Activated gamma-delta T cell treated with anti-CD3 and anti-CD28 coated beads, Interleukin-2, amount 50 U/mL, for 16 hours (primary cell): ENCODE measurements at places on chromosomes 16 and 17.

- no peak for DNase-seq
These were observed 13.8 kb upstream of the ZNF469 start for GRCh38 chr16:88368994-88369393.

- peak; percentile 85 for DNase-seq
These were observed 6.7 kb downstream of the HS3ST3A1 start for GRCh38 chr17:13594762-13595598.

DNA sequence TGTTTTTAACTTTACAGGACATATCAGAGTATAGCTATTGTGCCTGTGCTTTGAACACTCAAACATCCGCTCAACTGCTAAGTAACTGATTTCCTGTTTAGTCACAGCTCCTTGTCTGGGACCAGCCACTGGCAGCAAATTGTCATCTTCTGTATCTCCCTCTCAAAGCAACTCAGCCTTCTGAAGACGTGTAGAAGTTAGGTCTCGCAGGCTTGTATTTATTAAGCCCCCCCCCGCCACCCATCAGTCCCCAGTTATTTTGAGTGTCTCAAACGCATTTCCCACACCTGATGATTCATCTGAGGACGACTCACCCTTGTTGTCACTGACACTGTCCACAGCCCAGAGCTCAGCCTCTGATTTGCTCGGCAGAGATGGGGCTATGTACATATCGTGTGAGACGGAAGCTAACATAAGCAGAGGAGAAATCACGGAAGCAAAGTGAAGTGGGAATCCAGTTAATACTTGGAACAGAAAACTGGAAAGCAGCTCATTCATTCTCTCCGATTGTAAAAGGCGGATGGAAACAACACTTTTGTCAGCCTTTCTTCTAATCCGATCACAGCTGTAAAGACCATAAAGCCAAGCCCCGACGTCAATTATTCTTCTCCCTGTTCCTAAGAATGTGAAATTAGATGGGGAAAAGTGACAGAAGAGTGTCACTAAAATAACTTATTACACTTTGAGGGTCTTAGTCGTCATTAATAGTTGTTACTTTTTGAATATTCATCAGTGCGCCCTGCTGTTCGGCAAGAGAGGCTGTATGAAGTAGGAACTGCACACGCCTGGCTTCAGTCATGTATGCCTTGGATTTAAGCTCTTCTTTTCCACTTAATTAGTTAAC lies 64.2 kb downstream of the PITPNC1 start:
- DNase-seq = peak; percentile 61

DNA sequence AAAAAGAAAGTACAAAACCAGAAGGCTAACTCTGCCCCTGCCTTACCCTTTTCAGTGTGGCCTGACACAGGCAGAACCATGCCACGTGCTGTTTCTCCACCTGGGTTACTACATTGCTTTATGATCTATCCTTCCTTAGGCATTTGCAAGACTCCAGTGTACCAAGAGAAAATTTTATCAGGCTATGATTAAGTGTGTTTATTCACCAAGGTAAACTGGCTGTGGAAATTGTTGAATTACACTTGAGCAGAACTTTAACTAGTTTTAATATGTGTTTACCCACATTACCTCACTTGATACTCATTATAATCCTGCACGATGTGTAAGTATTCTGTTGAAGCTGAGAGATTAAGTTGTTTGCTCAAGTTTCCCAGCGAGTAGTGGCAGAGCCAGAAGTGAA lies 129.7 kb upstream of the MYOCD start:
- DNase-seq = no peak

DNA sequence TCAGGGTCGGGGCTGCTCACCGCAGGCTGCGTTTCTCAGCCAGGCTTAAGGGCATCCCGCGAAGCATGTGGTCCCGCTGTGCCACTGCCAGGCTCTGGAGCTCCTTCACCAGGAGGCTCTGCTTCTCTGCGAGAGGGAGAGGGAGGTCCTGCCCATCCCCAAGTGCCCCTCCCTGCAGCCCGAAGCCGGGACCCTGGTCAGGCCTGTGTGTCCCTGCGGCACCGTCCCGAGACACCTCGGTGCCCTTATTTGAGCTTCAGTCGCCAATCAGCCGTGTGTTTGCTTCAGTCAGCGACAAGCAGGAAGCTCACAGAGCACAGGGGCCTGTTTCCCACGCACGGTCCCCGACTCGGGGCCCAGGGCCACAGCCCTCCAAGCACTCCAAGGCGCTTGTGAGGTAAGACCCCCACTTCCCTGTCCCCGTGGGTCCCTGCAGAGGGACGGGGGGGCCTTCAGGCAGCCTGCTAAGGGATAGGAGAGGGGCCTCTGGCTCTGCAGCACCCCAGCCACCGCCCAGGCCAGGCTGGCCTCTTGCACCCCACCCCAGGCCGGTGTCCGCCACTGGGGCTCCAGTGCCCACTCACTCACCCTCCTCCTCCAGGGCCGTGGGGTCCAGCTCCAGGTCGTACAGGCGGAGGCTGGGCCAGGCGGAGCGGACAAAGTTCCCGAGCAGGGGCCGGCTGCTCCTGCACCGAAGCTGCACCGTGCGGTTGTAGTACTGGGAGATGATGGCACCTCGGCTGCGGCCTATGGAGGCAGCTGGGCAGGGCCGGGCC lies 3.2 kb downstream of the TMC6 start:
- no peak for DNase-seq
